ENCODE measurements at places on chromosomes 3 and 15.

GRCh38 chr15:63380151-63380807, 1.4 kb downstream of the CA12 start:
- no peak for DNase-seq

GRCh38 chr3:65344846-65345245, 657.0 kb upstream of the ADAMTS9 start:
- no peak for DNase-seq

DNA sequence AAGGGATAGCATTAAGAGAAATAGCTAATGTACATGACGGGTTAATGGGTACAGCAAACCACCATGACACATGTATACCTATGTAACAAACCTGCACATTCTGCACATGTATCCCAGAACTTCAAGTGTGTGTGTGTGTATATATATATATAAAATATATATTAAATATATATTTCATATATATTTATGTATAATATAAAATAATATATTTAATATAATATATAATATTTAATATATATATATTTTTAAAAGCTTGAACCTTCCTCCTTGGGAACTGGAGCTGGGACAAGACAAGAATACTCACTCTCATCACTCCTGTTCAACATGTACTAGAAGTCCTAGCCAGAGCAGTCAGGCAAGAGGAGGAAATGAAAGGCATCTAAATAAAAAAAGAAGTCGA, 149.3 kb downstream of the UNC13C start:
- DNase-seq = no peak

DNA sequence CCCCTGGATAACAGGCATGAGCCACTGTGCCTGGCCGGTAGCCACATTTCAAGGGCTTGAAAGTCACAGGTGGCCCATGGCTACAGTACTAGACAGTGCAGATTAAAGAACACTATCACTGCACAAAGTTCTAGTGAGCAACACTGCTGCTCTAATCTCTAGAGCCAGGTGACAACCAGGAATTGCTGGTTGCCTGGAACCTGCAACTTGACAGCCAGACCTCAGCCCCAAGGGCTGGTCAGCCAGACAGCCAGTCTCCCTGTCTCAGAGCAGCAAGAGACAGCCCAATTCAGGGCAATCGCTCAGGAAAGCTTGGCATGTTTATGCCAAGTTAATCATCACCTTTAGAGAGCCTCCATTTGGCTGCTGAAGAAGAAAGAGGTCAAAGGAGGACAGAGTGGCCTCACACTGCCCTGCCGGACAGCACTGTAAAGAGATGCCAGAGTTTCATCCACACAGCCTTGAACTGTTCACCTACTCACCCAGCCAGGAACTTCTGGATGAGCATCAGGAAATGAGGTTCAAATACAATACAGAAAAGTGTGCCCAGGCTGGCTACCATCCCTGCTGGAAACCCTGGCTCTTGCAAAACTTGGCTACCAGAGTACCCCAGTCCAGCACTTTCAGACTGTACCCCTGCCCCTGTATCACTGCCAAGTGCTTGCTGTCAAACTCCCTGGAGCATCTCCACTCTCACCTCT, 6.0 kb downstream of the CCDC12 start:
- no peak for DNase-seq

DNA sequence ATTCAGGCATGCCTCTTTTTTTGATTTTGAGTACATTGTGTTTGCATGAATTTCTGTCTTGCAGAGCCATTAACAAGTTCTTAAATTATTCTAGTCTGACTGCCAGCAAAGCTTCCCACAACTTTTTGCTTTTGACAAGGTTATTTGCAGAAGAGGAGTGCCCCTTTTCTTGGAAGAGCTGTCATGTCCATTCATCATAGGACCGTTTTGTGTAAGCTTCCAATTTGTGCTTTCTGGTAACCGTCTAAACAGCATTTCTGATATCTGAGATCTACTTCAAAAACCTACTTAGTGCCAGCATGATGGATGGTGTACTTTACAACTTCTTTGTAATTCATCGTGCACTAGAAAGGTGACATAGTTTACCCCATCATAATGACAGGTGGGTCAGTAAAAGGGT, 379.7 kb downstream of the NAALADL2 start:
- peak; percentile 49 for DNase-seq

DNA sequence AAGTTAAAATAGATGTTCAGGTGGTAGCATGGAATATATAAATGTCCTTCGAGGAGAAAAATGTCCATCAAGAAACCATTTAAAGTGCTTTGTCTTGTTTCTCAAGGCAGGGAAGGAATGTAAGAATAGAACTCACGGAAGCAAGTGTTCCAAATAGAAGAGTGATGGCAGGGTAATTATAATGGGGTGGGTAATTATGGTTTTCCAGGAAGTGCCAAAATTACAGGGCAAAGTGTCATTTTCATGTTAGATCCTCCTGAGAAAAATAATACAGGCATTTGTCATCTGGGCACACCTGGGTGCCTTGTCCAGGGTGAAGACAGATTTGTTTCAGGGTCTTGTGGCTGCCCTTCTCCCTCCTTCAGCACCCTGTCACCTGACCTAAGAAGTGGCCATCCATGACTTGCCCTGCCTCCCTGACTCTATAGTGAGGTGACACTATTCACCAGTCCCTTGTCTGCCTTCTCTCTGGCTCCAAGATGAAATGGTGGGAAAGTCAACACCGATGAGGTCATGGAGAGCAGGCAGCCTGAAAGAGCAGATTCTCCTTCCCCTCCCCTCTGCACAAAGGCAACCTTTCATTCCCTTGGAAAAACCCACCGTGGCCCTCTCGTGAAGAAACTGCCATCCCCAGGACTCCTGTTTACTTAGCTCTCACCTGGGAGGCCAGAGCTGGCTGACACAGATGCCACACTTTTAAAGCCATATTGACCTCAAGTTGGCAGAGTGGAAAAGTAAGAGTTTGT, 45.1 kb upstream of the AMOTL2 start:
- DNase-seq = peak; percentile 60

DNA sequence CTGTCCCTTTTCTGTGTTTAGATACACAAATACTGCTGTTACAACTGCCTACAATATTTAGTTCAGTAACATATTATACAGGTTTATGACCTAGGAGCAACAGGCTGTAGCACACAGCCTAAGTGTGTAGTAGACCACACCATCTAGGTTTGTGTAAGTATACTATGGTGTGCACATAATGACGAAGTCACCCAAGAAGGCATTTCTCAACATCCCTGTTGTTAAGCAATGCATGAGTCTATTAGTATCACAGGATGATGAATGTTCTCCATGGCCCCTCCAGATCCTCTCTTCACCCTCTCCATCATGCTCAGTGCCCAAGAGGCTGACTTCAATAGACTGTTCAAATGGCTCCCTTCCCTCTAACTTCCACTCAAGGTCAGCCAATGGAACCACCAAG, 14.6 kb upstream of the SEC62 start:
- no peak for DNase-seq

- DNase-seq = peak; percentile 14
Measured at GRCh38 chr3:121942116-121942786, 48.0 kb downstream of the SLC15A2 start.

- no peak for DNase-seq
Measured at GRCh38 chr15:92322566-92323355, 70.9 kb upstream of the ST8SIA2 start.

- DNase-seq = no peak
Measured at GRCh38 chr3:23399221-23399620, 196.1 kb downstream of the UBE2E2 start.

- DNase-seq = no peak
Measured at GRCh38 chr15:76196269-76197231, 114.7 kb downstream of the ETFA start.

DNA sequence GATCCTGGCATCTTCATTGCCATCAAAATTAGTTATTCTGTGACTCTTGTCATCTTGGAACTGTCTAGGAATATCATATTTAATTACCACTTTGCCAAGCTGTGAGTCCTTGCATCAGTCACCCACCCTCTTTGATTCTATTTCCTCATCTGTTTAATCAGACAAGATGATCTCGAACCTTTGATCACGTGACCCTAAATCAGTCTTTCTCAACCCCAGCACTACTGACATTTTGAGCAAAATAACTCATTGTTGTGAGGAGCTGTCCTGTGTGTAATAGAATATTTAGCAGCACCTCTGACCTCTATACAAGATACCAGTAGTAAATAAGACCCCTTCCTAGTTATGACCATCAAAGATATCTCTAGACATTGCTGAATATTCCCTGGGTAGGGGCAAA, 343.4 kb upstream of the ARPP21 start:
- no peak for DNase-seq

DNA sequence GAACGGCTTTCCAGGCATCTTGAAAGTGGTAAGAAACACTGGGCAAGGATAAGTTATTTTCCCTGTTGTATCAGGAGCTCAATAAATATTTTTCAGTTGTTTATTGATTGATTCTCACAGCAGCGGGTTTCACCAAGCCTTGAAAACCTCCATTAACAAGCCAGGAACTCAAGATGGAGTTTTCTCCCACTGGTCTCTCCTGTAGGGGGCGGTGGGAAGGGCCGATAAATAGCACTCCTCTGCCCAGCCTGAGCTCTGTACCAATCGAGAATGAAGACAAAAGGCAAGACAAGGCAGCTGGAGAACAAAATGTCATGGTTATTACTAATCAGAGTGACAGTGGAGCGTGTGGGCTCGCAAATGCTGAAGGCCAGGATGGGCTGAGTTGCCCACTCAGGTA, 7.4 kb downstream of the HRH1 start:
- no peak for DNase-seq

- DNase-seq = no peak
Measured at GRCh38 chr3:65953881-65954733, 84.6 kb downstream of the MAGI1 start.

GRCh38 chr3:34178415-34178814, 380.0 kb downstream of the PDCD6IP start:
- no peak for DNase-seq

DNA sequence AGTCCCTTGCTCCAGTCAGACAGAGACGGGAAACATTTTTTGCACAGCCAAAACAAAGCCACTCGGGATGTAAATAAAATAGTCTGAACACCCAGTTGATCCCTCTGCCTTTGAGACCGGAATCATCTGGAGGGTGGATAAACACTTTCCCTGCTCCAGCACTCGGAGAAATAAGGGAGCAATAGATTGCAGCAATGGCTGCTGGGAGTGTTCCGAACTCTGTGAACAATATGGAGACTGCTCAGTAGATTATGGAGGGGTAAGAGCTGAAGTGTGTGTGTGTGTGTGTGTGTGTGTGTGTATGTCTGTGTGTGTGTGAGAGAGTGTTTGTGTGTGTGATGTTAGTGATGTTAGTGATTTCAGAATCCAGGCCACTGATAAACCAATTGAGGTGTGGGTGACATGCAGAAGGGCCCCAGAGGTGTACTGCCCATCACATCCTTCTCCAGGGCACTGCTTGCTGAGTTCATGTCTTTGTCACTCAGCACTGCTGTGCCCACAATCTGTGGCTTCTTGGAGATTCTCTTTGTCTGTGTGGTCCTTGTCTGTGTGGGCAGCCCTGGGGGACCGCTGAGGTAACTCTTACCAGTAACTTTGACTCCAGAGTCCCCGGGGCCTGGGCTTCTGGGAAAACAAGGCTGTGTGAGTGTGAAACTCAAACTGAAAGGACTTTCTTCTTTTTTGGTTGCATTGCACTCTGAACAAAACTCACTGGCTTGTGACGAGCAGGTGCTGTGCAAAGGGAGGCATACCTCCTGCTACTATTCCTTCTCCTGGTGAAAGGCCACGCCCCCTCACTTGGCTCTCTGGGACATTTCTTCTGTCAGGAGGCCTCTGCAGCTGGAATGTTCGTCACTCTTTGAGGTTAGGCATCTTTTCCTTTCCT, 23.0 kb downstream of the CRYGS start:
- no peak for DNase-seq

DNA sequence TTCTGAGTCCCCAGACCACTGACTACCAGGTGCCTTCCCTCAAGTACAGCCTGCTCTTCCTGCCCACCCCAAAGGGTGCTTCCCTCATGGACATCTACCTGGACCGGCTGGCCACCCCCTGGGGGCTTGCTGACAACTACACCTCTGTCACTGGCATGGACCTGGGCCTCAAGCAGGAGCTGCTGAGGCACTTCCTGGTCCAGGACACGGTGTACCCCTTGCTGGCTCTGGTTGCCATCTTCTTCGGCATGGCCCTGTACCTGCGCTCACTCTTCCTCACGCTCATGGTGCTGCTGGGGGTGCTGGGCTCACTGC, 9.3 kb downstream of the DISP2 start:
- no peak for DNase-seq

DNA sequence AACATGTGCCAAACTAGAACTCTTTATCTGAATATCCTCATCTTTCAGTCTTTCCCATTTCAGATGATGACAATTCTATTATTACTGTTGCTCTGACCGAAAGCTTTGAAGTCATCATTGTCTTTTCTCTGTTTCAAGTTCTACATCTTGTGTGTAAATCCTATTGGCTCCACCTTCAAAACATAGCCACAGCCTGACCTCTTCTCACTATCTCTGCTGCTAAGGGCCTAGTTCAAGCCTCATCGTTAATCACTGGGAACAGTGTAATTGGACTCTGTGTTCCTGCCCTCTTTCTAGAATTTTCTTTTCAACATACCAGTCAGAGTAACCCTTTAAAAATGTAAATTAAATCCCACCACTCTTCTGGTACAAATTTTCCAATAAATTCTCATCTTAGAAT, 105.1 kb downstream of the OXSM start:
- no peak for DNase-seq

DNA sequence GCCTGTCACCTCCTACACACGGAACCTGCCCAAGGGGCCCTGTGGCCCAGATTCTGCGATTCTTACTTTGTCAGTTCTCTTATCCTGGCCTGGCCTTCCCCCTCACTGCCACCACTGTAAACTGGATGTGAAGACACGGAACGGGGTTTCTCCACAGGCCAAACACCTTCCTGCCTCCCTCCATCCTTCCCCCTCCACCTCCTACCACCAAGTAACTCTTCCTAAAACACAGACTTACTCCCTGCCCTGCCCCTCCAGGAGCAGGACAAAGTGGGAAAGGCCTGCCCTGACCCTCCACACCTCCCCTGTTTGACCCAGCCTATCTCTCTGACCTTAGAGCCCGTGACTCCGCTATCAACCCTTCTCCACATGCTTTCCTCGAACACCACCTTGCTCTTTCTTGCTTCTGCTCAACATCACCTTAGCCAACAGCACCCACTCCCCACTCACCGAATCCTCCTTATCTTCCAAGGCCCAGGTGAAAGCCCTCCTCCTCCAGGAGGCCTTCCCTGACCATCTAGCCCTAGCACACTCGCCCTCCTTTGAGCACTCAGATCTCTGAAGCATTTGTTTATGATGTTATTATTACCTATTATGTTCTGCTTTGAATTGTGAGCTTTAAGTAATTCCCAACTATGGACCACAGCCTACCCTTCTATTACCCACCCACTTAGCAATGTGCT, 7.6 kb downstream of the CA12 start:
- DNase-seq = no peak

- no peak for DNase-seq
Measured at GRCh38 chr3:41882956-41883355, 78.9 kb downstream of the ULK4 start.

DNA sequence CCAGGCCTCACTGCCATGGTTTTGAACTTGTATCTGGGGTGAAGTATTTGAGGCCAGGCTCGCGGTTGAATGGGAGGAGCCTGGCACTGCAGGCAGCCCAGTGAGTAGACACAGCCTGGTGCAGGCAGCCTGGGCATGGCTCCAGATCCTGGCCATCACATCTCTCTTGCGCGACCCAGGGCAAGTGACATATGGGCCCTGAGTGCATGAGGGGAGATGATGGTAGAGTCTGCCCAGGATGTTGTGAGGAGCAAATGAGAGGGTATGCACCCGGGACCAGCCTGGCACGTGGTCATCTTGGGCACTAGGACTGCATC, 103.5 kb downstream of the TBC1D2B start:
- no peak for DNase-seq

All from NCI-H510A (cell line).